Keratinocyte (primary cell): ENCODE measurements at places on chromosomes 7 and 10. TPM values are rescaled to one million over a fixed set of nuclear protein-coding genes. Genes with fewer than 3 reads are reported as not detected.

DNAJC12 gene
- 0.31 to 0.45 TPM (median 0.31 TPM) in 3 replicates for polyA plus RNA-seq

- peak; percentile 82 for DNase-seq
- H3K27ac ChIP-seq, result peak overlapping the region; percentile 62
- no peaks in the 10 kb centered on the region for H3K36me3 ChIP-seq
- peaks cover 16% of the 10 kb centered on the region for H3K4me1 ChIP-seq
- H3K27me3 ChIP-seq, result no peaks in the 10 kb centered on the region
Observed at GRCh38 chr7:42292991-42293521, 56.0 kb upstream of the GLI3 start.

DNA sequence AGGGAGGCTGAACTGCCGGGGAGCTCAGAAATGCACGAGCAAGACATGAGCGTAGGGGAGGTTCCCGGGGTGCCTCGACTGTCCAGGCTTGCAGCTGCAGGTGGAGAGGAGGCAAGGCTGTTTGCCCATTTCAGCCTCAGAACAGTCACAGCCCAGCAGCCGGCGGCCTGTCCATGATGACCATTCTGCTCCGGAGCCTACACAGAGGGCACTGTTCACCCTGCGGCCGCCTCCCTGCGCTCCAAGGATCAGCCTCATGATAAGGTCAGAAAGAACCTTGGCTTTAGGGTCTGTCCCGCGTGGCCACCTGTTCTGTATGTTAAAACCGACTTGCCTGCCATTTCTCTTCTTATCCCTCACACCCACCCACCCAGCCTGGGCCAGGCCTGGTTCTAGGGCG lies 21.9 kb upstream of the CFAP46 start:
- no peaks in the 10 kb centered on the region for H3K36me3 ChIP-seq
- no peak overlapping the region for H3K27ac ChIP-seq
- peaks cover 8% of the 10 kb centered on the region for H3K27me3 ChIP-seq
- DNase-seq, result no peak

THSD7A gene
- polyA plus RNA-seq, result not detected in 3 replicates
